ENCODE measurements at places on chromosomes 6 and 20.

- DNase-seq, result no peak
These were observed 5.3 kb upstream of the NKX2-2 start for GRCh38 chr20:21519136-21519584.

DNA sequence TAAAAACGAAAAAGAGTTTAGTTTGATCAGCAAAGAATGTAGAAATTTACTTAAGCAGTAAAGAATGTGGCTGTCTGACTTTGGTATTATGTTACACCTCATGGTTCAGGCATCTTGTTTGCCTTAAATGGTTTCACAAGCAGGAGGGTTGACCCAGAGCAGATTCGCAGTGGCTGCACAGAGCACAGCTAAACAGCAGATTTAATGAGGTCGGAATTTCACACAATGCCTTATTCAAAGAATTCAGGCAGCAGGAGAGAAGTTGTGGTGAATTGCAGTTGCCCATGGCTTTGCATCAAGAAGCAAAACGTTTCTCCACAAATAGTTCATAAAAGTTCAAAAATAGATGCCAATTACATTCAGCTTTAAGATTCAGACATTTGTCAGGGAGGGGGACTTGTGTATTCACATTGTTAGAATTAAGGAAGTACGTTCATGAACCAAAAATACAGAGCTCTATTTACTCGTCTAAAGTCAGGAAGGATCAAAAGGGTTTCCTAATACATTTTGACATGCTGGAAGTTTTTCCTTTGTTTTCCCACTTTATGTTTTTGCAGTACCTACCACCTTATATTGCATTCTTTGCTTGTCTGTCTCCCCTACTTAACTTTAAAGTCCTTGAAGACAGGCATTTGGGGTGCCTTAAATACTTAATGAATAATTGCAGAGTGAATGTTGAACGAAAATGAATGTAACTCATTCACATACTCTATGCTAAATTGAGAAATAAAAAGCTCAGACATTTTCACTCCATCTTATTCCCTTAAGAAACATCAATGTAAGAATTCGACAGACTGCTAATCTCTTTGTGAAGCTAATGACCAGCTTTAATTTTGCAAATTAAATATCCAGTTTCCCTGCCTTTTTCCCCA lies 1163.6 kb upstream of the CITED2 start:
- DNase-seq, result peak; percentile 95

GRCh38 chr6:11486959-11487358 lies 50.6 kb upstream of the TMEM170B start:
- no peak for DNase-seq

DNA sequence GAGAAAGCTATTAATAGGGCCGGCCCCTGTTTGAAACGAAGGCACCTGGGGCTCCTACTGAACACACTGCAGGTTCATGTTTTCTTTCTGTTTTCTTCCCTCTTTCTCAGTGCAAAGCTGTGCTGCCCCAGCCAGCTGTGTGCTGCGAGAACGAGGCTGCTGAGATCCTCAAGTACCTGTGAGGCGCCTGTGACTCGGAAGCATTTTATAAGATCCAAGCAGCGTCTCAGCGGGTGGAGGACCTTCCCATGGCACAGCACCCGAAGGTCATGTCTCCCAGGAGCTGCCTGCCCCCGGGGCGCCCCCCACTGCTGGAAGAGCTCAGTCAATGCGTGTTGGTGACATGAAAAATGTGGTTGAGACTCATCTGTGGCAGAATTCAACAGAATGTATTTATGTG lies 66.3 kb downstream of the SMOC2 start:
- no peak for DNase-seq

DNA sequence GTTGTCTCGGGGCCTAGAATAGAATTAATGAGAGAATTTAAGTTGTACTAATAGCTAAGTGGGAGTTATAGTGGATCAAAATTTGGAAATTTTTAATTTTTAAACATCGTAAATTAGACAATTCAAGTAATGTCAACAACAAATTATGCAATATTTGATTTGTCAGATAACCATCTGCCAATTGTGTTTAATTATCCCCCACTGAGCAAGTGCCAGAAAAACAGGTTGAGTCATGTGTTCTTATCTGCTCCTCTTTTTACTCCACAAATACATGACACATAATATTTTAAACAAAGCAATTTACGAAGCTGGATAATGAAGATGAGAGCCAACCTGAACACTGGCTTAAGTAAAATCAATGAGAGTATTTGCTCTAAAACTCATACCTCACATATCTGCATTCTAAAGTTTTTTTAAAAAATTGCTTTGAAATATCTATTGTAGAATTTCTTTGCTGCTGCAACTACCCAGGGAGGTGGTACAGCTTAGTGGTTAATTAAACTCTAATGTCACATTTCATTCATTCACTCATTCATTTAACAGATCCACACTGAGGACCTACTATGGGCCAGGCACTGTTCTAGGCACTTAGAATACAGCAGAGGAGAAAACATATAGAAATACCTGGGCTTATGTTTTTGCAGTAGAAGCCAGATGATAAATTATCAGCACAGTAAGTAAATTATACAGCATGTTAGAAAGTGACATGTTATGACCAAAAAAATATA lies 57.1 kb upstream of the MAP7 start:
- DNase-seq, result no peak

DNA sequence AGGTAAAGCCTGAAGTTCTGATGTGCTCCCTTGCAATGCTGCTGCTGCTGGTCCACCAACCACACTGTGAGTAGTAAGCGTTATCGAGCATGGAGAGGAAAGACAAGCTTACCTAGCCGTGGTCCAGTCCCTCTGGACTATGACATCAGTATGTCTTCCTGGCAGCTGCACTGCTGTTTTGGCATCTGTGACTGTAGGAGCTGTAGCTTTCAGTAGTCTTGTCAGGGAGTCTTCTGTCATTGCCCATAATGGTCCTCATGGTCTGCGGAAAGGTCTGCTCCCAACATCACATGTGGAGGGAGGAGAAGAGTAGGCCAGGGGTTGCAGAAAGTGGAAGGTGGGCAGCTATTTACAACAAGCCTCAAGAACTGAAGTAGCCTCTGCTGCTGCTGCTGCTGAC lies 26.8 kb upstream of the TMEM217 start:
- DNase-seq, result no peak

DNA sequence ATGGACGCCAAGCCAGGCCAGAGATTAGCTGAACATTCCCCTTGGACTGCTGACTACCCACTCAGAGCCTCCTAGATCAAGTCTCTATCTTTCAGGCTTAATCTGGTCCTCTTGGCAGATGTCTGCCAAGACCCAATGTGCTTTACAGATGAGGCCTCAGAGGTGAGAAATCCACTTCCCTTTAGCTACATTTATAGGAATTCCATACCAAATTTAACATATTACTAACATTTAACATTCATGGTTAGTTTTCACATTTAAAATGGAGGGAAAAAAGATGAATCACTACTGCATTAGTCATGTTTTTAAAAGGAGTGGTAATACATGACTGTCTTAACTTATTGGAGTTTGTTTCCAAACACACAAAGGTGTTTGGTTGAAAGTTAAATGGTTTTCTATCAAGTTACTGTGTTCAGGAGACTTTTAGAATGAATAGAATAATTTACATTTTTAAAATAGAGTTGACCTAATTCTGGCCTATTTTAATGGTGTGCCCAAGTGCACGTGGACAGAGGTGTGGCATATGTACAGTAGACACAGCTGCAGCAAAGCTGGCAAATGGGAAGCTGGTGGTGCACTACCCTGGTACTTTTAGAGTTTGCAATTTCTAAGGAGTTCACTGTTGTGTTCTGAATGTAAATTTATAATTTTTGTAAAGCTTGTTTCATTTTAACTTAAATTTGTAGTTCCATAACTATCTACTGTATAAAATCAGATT lies 41.9 kb upstream of the CALHM6 start:
- no peak for DNase-seq

DNA sequence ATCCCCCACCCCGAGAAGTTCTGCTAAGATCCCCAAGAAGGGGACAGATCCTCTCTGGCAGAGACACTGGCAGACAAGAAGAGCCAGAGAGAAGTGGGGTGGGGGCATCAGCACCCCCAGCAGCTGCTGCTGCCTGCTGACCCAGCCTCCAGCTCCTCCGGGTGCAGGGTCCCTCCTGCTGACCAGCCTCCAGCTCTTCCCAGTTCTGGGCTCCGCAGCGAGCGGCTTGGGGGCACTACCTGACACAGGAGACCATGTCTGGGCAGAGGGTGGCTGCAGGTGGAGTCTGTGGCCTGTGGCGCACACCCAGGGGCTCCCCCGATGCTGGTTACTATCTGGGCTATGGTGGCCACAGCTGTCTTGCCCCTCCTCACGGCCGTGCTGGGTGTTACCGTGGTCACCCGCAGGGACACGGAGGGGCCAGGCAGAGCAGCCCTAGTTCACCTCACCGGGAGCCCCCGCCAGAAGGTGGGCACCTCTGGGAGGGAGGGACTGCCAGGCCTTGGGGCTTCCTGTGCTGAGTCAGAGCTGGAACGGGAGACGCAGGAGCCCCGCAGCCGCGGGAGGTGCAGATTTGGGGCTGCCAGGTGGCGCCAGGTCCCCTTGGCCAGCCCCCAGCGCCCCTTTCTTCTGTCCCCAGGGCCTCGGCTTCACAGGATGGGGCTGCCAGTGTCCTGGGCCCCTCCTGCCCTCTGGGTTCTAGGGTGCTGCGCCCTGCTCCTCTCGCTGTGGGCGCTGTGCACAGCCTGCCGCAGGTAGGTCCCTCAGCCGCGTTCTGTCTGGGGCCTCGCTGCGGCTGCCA lies 630 bp downstream of the LIME1 start:
- DNase-seq, result no peak

DNA sequence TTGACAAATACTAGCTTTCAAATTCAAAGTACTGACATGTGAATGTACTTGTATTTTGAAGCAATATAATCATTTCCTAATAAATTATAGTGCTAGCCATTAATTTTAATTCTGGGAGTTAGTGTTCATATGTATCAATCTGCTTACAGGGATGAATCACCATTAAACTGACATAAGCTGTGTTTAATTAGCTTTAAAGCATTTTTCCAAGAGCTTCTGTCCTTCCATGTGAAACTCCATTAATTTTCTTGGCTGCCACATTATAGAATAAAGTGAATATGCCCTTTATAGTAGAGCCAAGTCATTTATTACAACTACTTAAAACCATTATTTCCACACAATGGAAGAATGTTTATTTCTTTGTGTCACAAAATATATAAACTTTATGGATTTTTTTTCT lies 150.8 kb downstream of the COL21A1 start:
- DNase-seq, result no peak

GRCh38 chr20:58797371-58798338 lies 53.0 kb downstream of the GNAS-AS1 start:
- DNase-seq, result no peak

- DNase-seq, result no peak
These were observed 203.2 kb downstream of the MOXD1 start for GRCh38 chr6:132198040-132198439.

- DNase-seq, result no peak
These were observed 13.7 kb downstream of the SPATA2 start for GRCh38 chr20:49901588-49901987.

DNA sequence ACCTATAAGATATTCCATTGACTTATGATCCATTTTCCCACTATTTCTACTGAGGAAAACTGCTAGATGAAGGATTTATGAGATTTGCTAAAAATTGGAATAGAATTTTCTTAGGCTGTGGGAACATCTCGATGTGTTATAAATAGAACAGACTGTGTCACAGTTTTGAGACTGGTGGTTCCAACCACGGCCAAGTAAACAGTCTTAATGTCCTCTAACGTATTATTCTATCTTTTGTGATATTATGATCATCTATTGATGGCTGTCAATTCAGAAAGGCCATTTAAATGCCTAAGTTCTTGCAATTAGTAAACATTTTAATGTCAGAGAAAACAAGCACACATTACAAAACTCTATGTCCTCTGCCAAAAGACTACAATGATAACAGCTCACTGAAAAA lies 71.5 kb upstream of the PLN start:
- DNase-seq, result no peak

DNA sequence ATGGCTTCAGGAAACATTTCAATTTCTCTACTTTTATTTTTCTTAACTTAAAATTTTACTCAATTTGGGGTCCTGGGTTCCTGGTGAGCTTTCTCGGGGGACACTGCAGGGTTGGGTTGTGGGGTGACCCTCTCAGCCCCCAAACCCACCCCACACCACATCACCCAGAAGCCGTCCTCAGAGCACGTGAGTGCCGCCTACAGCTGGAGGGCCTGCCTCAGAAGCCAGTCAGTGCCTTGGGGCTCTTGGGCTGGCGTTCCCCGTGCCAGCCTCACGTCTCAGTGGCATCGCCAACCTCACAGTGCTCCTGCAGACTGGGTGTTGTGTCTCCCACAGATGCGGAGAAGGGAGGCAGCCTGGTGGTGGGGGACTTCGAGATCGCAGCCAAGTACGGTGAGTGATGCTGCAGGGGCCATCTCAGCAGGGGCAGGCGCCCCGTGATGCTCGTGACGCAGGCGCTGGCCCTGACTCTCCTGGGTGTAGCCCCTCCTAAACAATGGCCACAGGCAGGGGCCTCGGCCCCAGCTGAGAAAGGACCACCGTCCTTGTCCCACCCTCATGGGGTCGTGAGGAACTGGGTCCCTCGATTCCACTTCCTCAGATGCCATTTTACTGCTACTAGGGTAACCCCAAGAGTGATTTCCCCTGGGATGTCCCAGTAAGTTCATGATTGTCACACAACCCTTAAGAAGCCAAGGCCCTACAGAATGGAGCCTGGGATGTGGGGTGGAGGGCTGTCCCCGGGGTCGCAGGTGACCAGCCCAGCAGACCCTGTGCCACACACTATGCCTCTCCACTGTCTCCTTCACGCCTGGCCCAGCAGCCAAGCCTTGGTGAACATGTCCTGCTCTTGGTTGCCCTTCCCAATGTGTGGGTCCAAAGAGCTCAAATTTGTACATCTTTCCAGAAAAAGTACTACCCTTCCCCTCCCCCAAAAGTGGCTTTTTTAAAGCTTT lies 23.8 kb upstream of the PYGB start:
- no peak for DNase-seq

DNA sequence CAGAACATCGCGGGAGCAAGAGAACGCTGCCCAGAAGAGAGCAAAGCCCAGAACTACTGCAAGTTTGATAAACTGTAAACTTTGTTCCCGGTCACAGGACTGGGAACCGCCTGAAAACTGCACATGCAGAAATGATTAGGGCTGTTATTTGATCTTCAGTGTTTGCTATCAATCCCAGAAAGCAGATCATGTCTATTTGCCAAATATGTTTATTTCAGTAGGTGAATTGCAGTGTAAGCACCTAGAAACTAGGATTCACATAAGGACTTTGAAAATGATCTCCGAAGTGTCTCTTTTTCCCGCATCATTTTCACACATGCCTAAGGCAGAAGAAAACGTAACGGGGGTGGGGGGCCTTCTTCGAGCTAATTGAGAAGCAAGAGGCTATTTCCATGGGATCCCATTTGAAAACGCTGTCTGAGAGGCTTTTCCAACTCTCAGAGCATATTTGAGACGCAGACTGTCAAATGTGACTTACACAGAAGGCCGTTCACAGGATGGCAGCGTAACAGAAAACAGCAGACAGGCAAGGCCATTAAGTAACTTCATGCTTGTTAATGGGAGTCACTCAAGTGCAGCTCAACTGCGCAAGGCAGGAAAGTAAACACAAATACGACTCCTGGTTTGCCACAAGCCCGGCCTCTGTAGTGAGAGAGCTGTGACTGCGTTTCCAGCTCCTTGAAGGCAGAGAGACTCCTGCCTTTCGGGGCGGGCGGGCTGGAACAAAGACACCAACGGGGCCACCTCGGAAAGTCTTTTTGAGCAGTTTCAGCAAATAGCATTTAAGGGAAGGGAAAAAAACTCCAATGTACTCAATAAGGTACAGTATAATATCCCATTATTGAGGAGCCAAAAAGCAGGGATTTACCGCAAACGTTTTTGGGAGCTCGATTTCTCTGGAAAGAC lies 144.7 kb upstream of the ZNF217 start:
- DNase-seq, result peak; percentile 83
